ENCODE measurements at places on chromosomes 2 and 18.

DNA sequence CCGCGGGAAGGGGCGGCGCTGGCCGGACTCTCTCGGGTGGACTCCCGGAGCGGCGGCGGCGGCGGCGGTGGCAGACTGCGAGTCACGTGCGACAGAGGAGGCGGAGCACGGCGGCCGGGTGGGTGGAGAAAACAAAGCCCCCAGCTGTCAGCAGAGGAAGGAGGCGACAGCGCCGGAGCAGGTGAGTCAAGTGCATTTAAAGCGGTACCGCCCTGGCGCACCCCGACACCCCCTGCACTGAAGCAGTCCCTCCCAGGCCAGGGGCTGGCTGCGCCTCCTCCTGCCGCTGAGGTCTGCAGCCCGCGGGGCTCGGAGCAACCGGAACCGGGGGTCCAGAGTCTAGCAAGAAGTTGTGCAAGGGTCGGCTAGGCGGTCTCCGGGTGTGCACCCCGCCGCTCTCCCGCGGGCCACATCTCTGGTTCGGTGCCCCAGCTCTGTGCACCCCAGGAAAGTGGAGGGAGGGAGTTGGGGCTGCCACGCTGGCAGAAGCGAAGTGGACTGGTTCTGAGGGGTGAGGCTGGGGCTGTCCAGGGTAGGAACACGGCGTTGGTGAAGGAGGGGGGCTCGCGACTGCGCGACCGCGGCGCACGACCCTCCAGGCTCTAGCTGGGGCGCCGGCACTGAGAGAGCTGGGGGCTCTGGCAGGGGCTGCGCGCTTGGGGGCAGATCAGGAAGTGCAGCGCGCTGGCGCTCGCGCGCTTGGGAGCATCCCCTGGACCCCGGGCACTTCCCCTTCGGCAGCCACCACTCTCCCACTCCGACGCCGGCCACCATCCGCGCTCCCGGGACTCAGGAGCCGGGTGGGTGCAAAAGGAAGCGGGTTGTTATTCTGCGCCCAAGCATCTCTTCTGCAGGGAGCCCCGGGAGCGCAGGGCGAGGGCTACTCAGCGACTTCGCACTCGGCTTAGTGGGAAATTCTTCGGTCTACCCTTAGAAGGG, 64.0 kb upstream of the MAPRE2 start:
- DNase-seq = peak; percentile 82

DNA sequence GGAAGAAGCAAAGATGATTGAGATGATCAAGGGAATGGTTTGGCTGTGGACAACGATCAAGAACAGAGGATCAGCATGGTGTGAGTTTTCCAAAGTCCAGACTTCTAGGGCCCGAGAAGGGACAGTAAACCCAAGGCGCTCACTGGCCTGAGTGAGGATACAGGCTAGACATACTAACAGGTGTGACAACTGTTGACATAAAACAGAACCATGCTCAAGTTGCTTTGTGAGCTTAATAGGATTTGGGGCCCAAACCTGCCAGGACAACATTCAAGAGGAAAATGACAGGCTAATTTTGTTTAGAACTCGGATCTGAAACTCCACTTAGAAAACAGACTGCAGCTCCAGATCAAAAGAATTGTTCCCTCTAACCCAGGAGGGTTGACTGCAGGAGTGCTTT, 68.1 kb upstream of the ACKR3 start:
- DNase-seq = no peak

DNA sequence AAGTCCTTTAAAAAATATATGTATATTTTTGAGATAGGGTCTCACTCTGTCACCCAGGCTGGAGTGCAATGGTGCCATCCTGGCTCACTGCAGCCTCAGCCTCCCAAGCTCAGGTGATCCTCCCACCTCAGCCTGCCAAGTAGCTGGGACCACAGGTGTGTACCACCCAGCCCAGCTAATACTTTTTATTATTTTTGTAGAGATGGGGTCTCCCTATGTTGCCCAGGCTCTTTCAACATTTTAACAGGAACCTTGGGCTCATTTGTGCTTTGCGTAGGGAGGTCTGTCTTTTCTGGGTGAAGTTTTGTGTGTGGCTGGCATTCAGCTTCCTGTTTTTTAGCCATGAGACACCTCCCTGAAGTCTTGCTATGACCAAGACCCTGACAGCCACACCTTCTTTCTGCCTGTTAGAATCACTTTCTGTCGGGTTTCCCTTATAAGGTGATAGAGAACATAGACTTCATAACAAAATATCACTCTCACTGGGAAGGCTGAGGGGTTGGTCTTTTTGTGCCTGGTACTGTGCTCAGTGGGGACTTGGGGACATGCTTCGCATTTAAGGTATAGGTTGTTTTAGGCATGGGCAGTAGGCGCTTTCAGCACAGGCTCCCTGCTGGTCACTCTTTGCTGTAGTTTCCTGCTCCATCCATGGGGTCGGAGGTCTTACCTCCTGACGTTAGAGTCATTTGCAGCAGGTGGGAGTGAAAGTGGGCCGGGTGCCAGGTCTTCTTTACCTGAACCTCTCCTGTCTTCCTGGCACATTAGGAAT, 3.4 kb downstream of the RAB31 start:
- DNase-seq = peak; percentile 64

GRCh38 chr2:143843686-143844085, 676.2 kb downstream of the ZEB2 start:
- no peak for DNase-seq

DNA sequence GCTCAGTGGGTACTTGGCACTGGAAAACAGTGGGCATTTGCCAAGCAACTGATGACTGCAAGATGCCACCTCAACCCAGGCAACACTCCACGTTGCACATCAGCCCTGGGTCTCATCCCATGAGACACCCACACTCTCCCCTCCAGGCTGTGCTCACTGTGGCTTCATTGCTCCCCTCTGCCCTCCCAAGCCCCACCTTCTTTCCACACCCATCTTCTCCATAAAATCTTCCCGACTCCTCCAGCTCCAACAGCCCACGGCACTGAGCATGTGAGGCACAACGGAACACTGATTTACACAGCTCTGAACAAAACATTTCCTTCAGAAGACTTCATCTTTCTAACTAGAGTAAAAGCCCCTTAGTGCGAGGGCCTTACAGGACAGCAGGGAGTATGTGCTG, 117.8 kb upstream of the ACAA2 start:
- DNase-seq = no peak

DNA sequence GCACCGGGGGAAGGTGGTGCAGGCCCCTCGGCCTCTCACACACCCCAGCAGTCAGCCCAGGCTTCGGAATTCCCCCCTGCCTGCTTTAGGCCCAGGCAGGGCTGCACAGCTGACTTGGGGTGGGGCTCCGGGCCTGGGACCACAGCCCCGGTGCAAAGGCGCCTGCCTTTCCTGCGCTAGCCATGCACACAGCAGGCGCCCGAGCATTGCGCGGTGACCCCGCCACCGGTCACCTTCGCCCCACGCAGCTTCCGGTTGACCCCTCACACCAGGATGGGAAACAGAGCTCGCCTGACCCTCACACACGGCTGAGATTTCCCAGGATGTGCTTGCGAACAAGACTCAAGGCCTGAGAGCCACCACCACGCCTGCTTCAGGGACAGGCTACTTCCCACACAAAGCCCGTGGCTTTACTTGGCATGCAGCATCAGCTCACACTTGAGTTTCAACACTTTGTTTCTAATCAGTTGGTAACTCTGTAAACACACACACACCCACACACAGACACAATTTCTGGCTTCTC, 46.0 kb downstream of the SLC66A2 start:
- peak; percentile 49 for DNase-seq

DNA sequence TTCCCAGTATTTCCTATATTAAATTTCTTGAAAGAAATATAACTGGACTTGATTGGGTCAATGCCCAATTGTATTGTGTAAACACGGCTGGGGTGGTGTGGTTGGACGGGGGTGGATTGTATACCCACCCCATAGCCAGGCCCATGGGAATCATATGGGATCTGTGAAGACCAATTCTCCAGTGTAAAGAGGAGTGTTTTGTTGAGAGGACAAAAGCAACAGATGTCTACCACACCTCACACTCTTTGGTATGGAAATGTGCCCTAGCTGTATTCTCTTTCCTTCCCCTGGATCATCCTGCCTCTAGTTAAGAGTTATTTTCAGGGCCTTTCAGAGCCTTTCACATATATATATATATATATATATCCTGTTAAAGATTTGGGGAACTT, 57.5 kb upstream of the TGIF1 start:
- no peak for DNase-seq

DNA sequence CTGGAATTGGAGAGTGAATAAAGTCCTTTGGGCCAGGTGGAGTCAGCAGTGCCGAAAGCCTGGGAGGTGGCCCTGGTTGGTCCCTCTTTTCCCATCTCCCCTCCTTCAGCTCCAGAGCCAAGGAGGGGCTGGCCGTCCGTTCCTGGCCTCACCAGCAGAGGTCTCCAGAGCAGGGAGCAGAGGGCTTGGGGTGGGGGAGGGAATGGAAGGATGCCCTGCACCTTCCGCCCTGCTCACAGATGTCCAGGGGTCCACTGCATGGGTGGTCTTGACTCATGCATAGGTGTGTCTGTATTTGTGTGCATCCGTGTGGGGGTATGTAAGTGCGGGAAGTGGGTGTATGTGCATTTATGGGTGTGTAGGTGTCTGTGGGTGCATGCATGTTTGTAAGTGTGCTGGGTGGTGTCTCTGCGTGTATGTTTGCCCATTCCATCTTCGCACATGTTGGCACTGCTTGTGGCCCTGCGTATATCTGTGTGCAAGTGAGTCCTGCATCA, 201.8 kb downstream of the ZFP36L2 start:
- DNase-seq = no peak

DNA sequence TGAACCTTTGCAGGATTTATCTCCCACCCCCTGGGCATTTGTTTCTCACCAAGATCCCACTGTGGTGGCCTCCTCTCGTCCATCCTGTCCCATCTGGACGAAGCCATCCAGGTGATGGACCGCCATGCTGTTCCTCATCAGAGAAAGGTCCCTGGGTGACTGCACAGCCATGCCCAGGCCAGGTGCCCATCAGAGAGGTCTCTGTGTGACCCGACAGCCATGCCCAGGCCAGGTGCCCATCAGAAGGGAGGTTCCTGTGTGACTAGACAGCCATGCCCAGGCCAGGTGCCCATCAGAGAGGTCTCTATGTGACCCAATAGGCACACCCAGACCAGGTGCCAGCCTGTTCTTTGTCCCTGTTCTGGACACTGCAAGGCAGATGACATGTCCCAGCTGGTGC, 360.9 kb upstream of the SALL3 start:
- no peak for DNase-seq

- no peak for DNase-seq
Observed at GRCh38 chr2:61670591-61671501, 132.7 kb upstream of the XPO1 start.

- no peak for DNase-seq
Observed at GRCh38 chr2:61493523-61493942, 22.6 kb upstream of the USP34 start.

- peak; percentile 68 for DNase-seq
Observed at GRCh38 chr2:10721396-10722251, at the start of gene ATP6V1C2. Gene ATP6V1C2, plus strand, starts transcription at chr2:10721630. Its CDS starts 1,220 bp downstream, at chr2:10722850.

GRCh38 chr2:40129725-40130124, 322.2 kb downstream of the SLC8A1 start:
- DNase-seq = no peak

GRCh38 chr2:30683236-30683956, 123.8 kb downstream of the CAPN13 start:
- DNase-seq = no peak

- DNase-seq = peak; percentile 61
Observed at GRCh38 chr2:183037553-183038340, 510 bp downstream of the NCKAP1 start.

- DNase-seq = no peak
Observed at GRCh38 chr2:112790305-112790704, 6.0 kb upstream of the IL1A start.

DNA sequence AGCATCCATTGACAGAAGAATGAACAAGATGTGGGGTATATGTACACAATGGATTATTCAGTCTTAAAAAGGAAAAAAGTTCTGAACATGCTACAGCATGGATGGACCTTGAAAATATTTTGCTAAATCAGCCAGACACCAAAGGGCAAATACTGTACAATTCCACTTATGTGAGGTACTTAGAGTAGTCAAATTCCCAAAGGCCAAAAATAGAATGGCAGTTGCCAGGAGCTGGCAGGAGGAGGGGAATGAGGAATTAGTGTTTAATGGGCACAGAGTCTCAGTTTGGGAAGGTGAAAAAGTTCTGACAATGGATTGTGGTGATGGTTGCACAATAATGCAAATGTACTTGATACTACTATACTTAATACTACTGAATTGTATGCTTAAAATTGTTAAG, 193.2 kb downstream of the MBD2 start:
- DNase-seq = no peak

- no peak for DNase-seq
Observed at GRCh38 chr18:61975526-61976326, 82.9 kb upstream of the RNF152 start.

- no peak for DNase-seq
Observed at GRCh38 chr18:27363872-27364271, 178.8 kb upstream of the CHST9 start.

DNA sequence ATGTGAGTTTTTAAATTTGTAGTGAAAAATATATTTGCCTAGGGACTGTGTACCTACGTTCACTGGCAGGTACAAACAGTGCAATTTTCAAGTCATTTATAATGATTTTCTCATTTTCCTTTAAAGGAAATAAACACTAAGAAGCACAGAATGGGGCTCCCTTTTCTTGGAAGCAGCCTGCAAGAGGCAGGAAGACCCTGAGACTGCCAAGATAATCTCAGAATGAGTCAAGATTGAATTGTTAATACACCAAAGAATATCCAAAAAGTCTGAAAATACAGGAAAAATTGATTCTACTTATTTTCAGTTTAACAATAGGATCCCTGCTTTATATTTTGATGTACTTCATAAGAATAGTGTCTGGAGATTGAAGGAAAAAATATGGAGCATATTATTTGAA, 331.2 kb downstream of the CTNNA2 start:
- DNase-seq = no peak

- peak; percentile 85 for DNase-seq
Observed at GRCh38 chr2:96864343-96865091, 5.4 kb downstream of the SEMA4C start.

DNA sequence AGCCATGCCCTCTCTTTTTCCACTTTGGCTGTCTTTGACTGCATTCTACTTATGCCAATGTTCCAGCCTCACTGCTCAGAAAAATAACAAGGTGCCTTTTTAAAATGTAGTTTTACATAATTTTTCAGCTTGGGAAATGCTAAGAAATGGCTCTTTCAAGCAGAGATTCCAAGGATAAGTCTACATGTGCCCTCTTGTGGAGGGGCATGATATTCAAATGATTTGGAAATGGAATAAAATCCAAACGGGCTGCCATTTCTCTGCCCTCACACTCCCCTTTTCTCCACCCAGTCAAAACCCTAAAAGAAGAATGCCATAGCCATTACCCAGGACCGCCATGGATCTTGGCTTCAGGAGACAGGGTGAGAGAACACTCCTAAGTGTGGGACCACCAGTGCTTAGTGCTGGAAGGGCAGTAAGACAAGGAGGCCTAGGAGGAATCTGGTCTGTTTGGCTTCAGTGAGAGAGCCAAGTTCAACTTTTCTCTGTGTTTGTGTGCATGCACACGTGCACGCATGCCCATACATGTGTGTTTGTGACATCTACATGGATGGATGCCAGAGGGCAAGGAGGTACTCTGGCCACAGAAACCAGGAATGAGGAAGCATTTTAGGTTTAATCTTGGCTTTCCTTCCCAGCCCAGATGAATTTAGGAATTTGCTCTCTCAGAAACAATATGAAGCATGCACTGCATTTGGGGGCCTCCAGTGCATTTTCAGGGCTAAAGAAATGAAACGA, 174.0 kb upstream of the SLC14A2 start:
- no peak for DNase-seq

All from lower lobe of right lung (tissue), 2 donors.